ENCODE measurements at places on chromosomes 4 and X. TPM values are rescaled to one million over a fixed set of nuclear protein-coding genes. Genes with fewer than 3 reads are reported as not detected.

- DNase-seq: no peak
Observed at GRCh38 chrX:17104433-17104832, 158.0 kb downstream of the REPS2 start.

Gene MID2
- 11.6 TPM for total RNA-seq

DNA sequence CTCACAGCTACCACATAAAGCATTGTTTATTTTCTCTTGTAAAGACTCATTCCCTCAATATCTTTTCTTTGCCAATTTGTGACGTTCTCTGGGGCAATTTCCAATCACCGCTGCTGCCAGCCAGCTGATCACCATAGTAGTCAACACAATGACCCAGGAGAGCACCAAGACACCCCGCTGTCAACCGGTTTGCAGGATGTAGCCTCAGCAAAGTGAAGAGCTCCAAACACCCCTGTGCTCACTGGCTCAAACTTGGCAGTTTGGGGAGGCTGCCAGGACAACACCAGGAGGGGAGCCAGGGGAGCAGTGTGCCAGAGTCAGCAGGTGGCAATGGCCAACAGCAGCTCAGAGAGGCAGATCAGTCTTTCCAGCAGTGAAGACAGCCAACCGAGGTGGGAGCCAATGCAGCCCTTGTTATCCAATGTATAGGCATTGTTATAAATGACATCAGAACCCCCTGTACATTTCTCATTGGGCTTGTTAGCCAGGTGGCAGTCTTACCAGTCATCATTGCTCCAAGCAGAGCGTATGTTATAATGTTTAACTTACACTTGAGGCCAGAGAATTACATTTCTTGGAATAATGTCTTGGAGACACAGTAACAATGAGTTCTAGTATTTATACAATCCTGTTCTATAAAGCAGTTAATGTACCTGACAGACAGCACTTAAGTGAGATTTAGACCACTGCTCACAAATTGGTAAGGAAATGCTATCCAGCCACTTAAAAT lies 274.9 kb upstream of the GK2 start:
- DNase-seq: peak; percentile 52

DNA sequence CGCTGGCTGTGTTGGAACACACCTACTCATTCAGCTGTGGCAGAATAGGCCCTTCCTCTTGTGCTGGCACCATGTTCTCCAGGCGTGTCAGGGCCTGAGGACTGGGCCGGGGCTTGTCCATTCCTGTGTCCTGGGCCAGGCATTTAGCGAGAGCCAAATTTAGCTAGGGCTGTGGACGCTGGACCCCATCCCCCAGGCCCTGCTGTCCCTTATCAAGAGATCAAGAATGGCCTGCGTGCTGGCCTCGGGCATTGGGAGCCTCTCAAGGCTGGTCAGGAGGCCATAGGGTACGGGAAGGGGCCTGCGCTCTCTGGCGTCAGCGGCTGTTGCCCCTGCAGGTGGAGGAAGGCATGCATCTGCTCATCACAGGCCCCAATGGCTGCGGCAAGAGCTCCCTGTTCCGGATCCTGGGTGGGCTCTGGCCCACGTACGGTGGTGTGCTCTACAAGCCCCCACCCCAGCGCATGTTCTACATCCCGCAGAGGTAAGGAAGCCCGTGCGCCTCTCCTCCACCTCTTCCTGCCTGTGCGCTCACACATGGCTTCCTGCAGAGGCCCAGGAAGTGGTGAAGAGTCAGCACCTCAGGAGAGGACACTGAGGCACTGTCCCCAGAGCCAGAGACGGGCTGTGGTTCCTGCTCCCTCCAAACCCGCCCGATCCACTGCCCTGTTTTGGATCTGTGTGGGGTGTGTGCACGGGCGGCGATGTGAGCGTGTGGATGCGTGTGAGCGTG lies 15.3 kb downstream of the ABCD1 start:
- DNase-seq: no peak

Gene SPON2
- not detected for total RNA-seq

Gene RASGEF1B
- not detected for total RNA-seq

- DNase-seq: no peak
Observed at GRCh38 chr4:48184882-48185281, 50.8 kb upstream of the TXK start.

DNA sequence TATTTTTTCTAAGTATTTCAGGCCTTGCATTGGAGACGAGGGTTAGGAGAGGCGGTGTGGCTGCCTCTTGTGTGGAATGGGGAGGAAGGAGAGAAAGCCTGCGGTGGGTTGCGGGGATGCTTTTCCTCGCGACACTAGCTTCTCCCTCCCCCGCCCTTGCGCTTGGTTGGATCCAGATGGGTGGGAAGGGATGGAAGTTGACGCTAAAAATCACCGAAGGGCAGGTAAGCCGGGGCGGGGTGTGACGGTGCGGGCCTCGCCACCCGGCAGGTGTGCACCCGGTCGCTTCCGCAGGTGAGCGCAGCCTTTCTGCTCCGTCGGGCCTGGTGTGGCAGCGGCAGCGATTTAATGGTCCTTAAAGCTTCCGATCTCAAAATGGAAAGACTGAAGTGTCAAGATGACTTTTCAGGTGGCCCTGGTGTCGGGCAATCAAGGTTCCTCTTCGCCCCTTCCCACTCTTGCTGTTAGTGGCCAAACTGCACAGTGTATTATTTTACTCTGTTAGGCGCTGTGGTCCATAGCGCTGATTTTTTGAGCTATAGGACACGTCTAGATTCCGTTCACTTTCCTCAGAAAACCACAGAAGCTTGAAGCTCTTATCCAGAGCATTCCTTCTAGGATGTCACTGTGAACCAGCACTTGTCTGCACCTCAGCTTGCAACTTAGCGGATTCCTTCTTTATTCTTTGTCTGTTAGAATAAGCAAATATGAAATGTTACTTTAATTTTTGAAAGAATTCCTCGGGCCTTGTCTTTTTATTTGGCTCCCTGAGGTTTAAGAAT lies 765 bp downstream of the ENOPH1 start:
- DNase-seq: no peak

GRCh38 chr4:117640836-117641235 lies 393.4 kb upstream of the NDST3 start:
- no peak for DNase-seq

GRCh38 chrX:119573840-119574393 lies 446 bp upstream of the UBE2A start:
- DNase-seq: no peak

Gene C4orf51
- not detected for total RNA-seq

- no peak for DNase-seq
Observed at GRCh38 chr4:23747281-23747735, 142.5 kb downstream of the PPARGC1A start.
